Small intestine (tissue), 16 donors: ENCODE measurements at places on chromosomes 4 and X. TPM values are rescaled to one million over a fixed set of nuclear protein-coding genes. Genes with fewer than 3 reads are reported as not detected.

CPLX1 gene
- 1.4 TPM for polyA plus RNA-seq

ZCCHC18 gene
- not detected for polyA plus RNA-seq

RBMXL3 gene
- polyA plus RNA-seq, result not detected

DIPK2B gene
- 3.5 TPM for polyA plus RNA-seq

XK gene
- polyA plus RNA-seq, result 8.9 TPM

CFAP47 gene
- polyA plus RNA-seq, result not detected

FOXO4 gene
- 20.5 TPM for polyA plus RNA-seq

HSD17B13 gene
- 0.13 TPM for polyA plus RNA-seq

ASB9 gene
- 0.67 TPM for polyA plus RNA-seq

STARD8 gene
- 5.6 TPM for polyA plus RNA-seq

PGAM4 gene
- not detected for polyA plus RNA-seq
